ENCODE measurements at places on chromosomes 4 and X.
A peak's percentile ranks its signal among the peaks of the same experiment; 100 is the strongest.

DNA sequence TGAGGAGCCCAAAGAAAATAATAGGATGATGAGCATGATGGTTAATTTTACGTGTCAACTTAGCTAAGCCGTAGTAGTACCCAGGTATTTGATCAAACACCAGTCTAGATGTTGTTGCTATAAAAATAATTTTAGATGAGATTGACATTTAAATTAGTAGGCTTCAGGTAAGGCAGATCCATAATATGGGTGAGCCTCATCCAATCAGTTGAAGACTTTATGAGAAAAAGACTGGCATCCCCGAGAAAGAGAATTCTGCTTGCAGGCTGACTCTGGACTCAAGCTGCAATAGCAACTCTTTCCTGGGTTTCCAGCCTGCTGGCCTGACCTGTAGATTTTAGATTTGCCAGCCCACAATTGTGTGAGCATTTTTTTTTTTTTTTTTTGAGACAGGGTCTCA is 192.8 kb upstream of the LNX1 start:
- DNase-seq, result no peak

- no peak for DNase-seq
Measured at GRCh38 chr4:184444953-184445309, 29.4 kb downstream of the IRF2 start.

DNA sequence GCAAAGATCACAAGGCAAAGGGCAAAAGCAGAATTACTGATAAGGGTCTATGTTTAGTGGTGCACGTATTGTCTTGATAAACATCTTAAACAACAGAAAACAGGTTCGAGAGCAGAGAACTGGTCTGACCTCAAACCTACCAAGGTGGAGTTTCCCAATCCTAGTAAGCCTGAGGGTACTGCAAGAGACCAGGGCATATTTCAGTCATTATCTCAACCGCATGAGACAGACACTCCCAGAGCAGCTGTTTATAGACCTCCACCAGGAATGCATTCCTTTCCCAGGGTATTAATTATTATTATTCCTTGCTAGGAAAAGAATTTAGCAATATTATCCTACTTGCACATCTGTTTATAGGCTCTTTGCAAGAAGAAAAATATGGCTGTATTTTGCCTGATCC is 51.5 kb downstream of the NPNT start:
- no peak for DNase-seq

DNA sequence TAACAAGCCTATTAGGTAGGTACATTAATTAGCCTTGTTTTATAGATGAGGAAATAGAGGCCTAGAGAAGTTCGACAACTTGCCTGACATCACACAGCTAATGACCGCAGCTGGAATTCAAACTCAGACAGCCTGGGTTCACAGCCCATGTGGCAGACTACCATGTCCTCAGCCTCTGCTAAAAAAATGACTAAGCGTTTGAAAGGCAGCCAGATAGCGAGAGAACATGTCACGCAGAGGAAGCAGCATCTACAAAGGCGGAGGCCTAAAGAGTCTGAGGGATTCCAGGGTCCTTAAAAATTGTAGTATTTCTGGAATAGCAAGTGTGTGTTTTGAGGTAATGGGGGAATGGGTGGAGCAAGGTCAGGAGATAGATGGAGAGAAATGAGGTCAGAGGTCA is 33.2 kb upstream of the BMP15 start:
- DNase-seq, result no peak

DNA sequence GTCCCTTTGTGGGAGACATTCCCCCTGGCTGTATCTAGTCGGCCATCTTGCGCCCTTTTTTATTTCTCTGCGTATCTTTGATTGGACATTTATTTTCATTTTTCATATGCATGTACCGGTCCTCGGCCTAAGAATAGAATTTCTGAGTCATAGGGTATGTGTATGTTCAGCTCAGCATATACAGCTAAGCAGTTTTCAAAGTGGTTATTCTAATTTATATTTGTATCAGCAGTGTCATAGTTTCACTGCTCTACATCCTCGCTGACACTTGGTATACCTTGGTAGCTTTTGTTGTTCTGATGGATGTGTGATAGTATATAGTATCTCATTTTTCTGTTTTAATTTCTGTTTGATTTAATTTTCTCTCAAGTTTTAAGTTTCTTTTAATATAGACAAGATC is 38.7 kb downstream of the BEX3 start:
- no peak for DNase-seq

DNA sequence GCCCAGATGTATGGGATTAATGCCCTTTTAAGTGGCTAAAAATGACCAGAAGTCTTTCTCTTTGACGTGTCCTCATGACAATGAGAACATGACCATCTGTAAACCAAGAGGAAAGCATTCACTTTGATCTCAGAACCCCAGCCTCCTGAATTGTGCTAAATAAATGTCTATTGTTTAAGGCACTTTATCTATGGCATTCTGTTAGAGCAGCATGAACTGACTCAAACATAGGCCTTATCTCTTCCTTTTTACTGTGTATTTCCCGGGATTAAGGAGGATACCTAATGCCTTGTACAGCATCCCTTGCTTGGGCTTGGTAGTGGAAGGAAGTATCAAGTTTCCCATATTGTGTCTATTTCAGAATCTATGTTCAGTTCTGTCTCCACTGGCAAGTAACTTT is 47.2 kb upstream of the HS3ST1 start:
- no peak for DNase-seq

- DNase-seq, result peak; percentile 35
Measured at GRCh38 chr4:6641164-6641970, 882 bp downstream of the MRFAP1 start.

- no peak for DNase-seq
Measured at GRCh38 chr4:8050555-8051206, 107.9 kb downstream of the ABLIM2 start.

GRCh38 chr4:6716018-6716911 is at the start of gene BLOC1S4:
Gene BLOC1S4 (plus strand): TSS chr4:6716174. CDS start chr4:6716210, 36 bp downstream.
- peak; percentile 90 for DNase-seq

GRCh38 chr4:74395633-74396032 is 30.7 kb downstream of the EREG start:
- DNase-seq, result no peak

DNA sequence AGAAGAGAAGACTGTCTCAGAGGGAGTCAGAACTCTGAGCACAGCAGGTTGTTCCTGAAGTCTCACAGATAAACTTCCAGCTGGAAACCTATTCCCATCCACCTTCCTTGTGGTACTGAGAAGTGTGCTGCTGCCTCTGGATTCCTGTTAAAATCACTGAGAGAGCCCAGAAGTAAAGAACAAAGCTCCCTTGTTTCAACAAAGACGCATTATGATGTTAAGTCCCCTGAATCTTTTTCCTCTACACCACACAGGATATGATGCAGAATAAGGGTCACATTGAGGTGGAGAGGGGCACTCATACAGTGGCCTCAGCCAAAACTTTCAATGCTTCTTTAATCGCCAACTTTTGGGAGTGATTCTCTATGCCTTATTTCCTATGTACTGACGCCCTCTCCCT is 321.0 kb downstream of the OPHN1 start:
- DNase-seq, result no peak

DNA sequence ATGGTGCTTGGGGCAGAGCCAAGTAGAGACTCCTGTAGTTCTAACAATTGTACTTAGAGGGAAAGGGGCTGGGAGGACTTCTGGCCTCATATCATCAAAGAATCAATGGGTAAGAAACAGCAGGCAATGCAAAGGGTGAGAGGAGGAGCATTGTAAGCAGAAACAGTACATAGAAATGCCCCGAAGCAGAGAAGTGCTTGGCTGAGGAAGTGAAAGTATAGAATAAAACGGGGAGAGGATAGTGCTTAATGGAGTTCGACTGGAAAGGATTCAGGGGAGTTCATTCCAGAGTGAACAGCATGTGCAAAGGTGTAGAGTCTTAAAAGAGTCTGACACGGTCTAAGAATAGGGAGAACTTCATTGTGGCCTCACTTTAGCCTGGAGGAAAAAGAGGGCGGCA is 103.0 kb downstream of the SYNPO2 start:
- no peak for DNase-seq

GRCh38 chr4:95524729-95525128 is 24.0 kb downstream of the UNC5C start:
- DNase-seq, result no peak

DNA sequence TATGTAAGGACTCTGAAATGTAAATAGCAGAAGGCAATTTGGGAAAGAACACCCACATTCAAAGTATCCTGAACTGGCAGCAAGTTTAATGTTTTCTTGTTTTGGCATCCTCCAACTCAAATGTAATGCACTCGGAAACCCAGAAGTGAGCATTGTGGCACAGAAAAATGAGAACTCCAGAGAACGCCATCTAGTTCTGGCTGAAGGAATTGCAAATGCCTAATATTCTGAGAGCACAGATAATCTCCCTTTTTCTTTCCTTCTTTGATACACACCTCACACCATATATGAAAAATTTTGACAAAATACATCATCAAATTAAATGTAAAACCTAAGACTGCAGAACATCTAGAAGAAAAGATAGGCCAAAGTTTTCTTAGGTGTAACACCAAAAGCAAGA is 52.1 kb downstream of the PWWP3B start:
- no peak for DNase-seq

DNA sequence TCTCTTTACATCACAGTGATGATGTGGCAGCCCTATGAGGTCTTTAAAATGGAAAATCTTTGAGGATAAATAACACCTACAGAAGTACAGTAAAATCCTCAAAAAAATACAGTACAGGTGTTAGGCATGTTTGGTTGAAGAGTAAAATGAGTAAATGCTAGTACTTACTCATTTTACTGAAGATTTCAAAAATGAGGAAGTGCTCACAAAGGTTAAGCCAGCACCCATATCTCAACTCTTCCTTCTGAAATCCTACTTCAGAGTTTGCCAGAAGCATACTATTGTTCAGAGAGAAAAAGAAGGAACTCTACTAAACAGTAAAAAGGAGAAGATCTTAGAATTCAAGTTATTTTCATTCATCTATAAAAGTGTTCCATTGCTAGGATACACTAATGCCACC is 130.9 kb downstream of the CBR4 start:
- DNase-seq, result no peak

- peak; percentile 77 for DNase-seq
Measured at GRCh38 chrX:153032397-153033118, 23.7 kb upstream of the PNMA3 start.

- DNase-seq, result no peak
Measured at GRCh38 chr4:136554033-136554432, 978.3 kb downstream of the PCDH18 start.

DNA sequence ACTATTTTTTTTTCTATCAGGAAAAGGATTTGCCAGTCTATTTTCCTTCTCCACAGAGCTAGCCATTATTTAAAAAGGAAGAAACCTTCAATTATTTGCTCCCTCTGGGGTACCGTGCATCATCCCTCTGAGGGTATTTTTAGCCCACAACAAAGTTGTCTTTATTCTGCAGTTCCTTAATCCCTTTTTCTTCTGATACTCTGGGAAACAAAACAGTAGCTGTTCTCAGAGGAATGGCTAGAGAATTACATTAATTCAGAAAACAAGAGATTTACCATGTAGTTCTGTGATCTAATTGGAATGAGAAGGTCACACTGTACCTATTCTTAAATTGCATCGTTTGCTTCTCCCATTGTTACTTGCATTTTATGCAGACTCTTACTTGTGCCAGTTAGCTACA is 1056.7 kb downstream of the STIM2 start:
- DNase-seq, result no peak

GRCh38 chr4:176404621-176405020 is 84.9 kb downstream of the SPCS3 start:
- DNase-seq, result no peak

DNA sequence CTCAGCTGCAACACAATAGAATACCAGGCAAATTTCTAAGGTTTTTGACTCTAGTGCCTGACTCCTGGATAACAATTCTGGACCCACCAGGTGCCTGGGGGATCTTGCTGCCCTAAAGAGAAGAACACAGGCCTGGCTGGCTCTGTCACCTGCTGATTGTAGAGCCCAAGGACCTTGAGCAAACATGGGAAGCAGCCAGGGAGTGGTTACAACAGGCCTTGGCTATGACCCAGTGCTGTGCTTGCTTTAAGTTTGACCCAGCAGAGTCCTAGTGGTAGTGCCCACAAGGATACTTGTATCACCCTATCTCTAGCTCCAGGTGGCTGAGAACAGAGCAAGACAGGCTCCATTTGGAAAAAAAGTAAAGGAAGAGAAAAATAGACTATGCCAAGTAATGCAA is 176.8 kb upstream of the DCAF12L2 start:
- no peak for DNase-seq
